GM04504 (cell line): ENCODE measurements at places on chromosomes 1 and 21.
A peak's percentile ranks its signal among the peaks of the same experiment; 100 is the strongest.

DNA sequence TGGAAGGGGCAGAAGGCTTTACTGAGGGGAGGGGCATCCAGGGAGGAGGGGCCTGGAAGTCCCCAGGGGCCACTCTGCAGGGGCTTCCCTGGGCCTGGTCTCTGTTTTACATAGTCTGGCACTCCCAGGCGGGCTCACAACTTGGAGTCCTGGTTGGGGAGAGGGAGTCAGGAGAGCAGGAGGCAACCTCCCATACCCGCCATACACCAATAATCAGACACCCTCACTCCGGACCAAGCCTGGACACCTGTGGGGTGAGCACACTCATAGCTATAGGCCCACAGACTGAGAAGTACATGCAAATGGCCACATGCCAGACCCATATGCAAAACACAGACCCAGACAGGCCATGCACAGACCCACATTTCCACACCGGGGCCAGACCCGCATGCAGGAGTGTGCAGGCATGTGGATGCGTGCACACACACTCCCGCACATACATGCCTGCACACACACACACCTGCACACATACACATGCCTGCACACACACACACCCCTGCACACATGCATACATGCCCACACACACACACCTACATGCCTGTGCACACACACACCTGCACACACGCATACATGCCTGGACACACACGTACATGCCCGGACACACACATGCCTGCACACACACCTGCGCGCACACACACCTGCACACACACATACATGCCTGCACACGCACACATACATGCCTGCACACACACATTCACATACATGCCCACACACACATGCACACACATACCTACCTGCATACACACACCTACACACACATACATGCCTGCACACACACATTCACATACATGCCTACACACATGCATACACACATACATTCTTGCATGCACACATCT, 89.5 kb upstream of the RUNX3 start:
- DNase-seq = no peak

- DNase-seq = no peak
Measured at GRCh38 chr21:46180079-46180722, 4.1 kb downstream of the SPATC1L start.

- DNase-seq = no peak
Measured at GRCh38 chr1:23436520-23437354, 12.2 kb upstream of the TCEA3 start.

DNA sequence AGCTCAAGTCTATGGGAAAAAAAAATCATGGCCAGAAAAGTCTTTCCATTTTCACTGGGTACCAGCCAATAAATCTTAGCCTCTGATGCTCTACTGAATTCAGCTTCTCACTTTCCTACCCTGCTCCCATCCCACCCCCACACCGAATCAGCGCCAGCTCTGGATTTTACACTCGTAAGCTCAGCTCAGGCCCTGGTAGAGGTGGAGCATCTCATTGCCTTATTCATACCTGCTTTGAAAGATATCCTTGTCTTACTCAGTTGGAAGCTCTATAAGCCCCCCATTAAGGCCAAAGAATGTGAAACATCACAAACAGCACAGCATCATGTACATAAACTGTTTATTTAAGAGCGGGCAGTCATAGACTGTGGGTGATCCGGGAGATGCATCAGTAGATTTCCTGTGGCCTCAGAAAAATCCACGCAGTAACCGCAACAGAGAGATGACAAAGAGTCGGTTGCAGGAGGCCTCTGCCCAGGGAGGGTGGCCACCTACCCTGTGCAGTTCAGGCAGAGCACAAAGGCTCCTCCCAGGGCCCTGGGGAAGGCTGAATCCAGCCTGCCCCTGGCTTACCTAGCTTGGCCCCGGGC, 36.4 kb upstream of the ETS2 start:
- DNase-seq = no peak

- DNase-seq = no peak
Measured at GRCh38 chr1:24364605-24364974, 45.4 kb downstream of the GRHL3 start.

GRCh38 chr21:28485301-28486022, 507.2 kb downstream of the LTN1 start:
- DNase-seq = peak; percentile 35

GRCh38 chr1:66606362-66607065, 72.6 kb downstream of the SGIP1 start:
- DNase-seq = no peak

DNA sequence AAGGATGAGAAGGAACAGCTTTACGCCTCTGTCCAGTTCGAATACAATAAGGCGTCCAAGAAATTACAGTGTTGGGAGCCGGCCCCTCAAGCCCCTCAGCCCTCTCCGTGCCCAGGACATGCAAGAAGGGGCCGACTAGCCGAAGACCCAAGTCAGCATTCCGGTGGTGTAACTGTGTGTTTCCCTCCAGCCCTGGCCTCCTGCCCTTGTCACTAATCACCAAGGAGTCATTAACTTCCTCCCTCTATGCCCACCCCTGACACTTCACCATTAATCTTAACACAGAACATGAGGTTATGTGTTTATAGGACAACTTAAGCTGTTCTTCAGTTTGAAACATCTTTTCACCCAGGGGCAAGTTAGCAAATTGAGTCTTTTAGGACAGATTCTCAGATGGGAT, 16.4 kb upstream of the C4BPB start:
- DNase-seq = no peak

GRCh38 chr1:211685823-211686222, 10.4 kb upstream of the NEK2 start:
- DNase-seq = no peak

DNA sequence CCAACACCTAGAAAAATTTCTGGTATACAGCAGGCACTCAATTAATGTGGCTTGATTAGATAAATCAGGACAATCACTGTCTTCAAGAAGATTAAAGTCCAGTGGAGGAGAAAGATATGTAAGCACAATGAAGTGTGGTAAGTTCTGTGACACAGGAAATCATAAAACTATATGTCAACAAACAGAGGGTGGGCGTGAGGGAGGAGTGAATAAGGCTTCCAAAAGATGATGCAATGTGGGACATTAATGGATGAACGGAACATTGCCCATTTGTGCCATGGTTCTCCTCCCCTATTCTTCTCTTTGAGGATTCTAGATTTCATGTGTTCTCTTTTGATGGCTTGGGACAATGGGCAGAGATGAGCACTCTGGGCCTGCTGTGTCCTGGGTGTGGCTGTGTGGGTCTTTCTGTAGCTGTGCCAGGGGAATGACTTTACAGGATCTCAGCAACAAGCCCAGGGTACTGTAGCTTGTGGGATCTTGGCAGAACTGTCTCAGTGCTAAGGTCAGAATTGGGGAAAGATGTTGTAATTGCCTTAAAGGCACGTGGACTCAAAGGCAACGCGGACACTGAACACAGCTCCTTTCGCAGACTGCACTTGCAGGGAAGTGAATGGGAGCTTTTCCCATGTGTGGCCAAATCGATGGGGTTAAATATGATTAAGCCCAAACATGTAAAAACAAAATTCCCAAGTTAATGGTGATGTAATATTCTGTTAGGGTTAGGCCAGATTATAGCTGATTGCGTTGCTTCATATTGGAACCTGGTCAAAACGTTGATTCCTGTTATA, 366.9 kb downstream of the TGFB2 start:
- peak; percentile 4 for DNase-seq

- no peak for DNase-seq
Measured at GRCh38 chr1:190608282-190608681, 130.6 kb upstream of the BRINP3 start.

- DNase-seq = no peak
Measured at GRCh38 chr1:43952731-43953346, 6.1 kb downstream of the IPO13 start.

- DNase-seq = no peak
Measured at GRCh38 chr1:23927097-23927496, 13.9 kb upstream of the CNR2 start.

- DNase-seq = no peak
Measured at GRCh38 chr1:16235944-16236510, 956 bp downstream of the CPLANE2 start.

GRCh38 chr1:116568662-116569380, 2.0 kb downstream of the CD58 start:
- DNase-seq = no peak

DNA sequence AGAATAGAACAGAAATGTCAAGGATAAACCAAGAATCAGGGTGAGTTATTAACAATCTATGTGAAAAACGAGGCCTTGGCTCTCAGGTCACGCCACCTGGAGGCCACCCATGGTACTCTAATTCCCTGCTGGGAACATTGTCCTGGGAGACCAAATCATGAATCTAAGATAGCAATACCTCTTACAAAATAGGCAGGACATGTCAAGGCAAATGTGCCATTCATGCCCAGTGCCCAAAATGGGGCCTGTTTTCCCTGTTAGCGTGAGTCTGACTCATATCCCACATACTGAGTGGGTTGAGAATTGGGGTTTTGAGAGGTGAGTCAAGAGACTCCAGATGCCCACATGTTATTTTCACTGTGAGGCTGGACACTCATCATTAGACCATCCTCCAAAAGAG, 380.8 kb downstream of the HHIPL2 start:
- DNase-seq = peak; percentile 75

DNA sequence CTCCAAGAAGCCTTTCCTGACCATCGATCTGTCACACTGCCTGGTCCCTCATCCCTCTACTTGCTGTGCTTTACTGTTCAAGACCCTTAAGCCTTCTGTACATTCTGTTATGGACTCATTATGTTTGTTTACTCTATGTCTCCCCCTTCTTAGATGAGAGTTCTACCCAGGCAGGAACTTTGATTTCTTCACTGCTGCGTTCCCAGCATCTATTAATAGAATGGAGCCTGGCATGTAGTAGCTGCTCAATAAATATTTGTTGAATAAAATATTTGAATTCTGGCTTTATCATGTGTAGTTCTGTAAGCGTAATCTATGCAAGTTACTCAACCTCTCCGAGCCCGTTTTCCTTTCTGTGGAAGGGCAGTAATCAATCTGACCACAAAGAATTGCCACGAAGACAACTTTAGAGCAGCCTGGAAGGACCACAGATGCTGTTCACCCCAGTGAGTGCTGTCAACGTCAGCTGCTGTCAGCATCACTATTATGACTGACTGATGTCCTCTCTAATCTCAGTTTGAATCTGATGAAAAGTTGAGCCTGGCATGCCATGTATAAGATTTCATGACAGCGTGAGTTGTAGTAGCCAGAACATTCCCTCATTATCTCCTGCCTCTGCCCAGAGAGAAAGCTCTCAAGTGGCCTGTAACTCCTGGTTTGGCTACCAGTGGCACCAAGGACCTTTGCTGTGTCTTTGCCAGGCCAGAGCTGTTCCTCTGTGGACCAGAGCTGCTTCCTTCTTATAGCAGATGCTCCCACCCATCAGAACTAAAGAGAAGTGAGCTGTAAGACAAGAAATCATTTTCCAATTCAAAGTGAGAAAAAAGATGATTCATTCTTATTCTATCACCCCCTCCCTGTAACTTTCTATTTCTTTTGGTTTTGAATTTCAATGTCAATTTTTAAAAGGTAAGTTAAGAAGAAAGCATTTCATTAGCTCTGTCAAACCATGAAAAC, 94.5 kb downstream of the PRDM2 start:
- DNase-seq = no peak

GRCh38 chr1:46622344-46622743, 5.7 kb upstream of the MOB3C start:
- peak; percentile 57 for DNase-seq

GRCh38 chr1:225979421-225979820, 19.7 kb downstream of the SDE2 start:
- no peak for DNase-seq

DNA sequence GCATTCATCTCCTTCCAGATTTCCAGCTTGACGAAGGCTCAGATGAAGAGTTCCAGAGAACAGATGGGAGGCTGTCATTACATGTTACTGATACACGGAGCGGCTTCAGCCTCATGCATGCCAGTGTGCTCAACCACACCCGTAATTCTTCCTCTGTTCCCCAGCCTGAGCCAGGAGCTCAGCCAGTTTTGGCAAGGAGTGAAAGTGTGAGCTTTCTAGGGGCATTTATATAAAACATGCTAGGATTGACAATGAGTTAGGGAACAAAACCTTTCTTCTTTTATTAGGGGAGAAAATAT, 290.4 kb upstream of the PLXNA2 start:
- no peak for DNase-seq

- DNase-seq = no peak
Measured at GRCh38 chr1:37034121-37035013, at the start of gene GRIK3. TSS of gene GRIK3 (minus strand) at chr1:37034515. CDS start at chr1:37034108, 407 bp downstream.

GRCh38 chr1:151790940-151791651, 796 bp upstream of the TDRKH start:
- no peak for DNase-seq

DNA sequence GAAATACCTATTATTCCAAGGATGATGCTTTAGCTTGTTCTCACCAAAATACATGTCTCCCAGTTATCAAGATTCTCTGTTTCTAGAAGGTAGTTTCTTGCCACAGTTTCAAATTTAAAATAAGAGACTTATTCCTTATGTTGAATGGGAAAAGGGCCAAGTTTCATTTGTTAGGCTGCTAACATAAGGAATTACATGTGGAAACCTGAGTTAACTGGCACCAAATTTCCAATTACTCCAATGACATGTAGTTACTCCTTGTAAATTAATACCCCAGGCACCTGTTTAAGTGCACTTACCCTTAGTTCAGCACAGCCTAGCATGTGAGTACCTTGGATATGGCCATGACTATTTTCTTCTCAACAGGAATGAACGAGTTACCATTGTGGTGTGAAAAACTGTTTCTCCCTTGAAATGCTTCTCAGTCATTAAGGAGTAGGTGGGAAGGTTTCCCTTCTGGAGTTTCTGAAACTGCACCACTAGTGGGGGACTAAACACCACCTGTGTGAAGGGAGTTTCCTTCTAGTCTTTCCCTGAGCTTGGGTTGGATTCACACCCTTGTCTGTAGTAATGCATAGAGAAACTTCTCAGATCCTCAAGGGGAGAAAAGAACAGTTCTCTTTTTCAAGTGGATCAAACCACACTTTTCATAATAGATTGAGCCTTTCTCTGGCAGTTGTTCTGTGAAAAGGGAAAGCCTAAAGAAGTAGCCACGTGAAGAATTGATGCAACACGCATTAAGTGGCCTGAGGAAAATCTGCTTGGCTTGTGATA, 32.3 kb upstream of the LRRC8C start:
- no peak for DNase-seq

DNA sequence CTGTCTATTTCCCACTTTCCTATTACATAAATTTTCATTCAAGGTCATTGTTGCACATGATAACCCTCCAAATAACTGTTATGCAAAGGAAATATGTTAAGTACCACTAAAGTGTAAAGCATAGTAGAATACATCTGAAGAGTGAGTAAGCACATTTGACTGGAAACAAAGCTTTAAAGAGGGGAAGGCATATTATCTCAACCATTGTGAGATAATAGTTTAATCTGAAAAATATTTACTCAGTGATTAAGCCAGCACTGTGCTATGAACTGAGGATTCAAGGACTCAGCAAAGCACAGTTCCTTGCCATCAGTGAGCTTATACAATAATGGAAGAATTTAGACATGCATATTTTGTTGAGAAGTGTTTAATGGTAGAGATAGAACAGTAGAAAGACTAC, 127.4 kb downstream of the HMCN1 start:
- DNase-seq = no peak

- DNase-seq = no peak
Measured at GRCh38 chr1:100347009-100347966, 5.0 kb upstream of the CDC14A start.

- DNase-seq = no peak
Measured at GRCh38 chr21:14454016-14455009, 71.4 kb upstream of the HSPA13 start.

GRCh38 chr1:227305894-227306626, 12.2 kb downstream of the CDC42BPA start:
- no peak for DNase-seq

- no peak for DNase-seq
Measured at GRCh38 chr1:12232221-12232620, 2.4 kb downstream of the VPS13D start.
